ENCODE measurements at places on chromosomes 6 and 20. TPM values are rescaled to one million over a fixed set of nuclear protein-coding genes. Genes with fewer than 3 reads are reported as not detected.

- DNase-seq, result no peak
These were observed 381.8 kb downstream of the CENPW start for GRCh38 chr6:126721581-126722160.

- DNase-seq, result peak; percentile 34
These were observed 1514.1 kb upstream of the DEFB115 start for GRCh38 chr20:29743101-29743931.

- DNase-seq, result no peak
These were observed 641.6 kb downstream of the HACE1 start for GRCh38 chr6:104218116-104218515.

- no peak for DNase-seq
These were observed 22.9 kb downstream of the SPINT4 start for GRCh38 chr20:45745015-45745414.

DNA sequence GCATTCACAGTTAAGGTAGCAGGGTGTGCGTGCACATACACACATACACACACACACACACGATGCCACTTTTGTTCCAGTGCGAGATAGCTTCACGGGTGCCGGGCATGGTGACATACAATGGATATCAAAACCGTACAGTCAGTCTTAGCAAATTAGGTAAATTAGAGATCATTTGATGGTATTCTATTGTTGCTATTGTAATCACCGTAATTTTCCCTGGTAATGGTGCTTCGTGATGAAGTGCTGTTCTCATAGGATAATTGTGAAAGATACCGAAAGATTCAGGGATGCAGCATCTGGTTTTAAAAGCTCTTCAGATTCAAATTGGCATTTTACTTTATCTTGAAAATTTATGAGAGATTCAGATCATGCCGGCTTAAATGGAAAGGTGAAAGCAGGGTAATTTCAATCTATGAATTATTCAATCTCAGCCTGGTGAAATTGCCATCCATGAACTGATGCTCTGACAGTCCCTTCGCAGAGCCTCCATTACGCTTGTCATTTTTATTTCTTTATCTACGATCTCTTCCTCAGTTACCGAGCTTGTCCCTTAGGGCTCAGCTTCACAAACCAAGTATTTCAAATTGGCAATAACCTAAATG, 71.3 kb upstream of the SOX4 start:
- DNase-seq, result no peak

- no peak for DNase-seq
These were observed 326.6 kb downstream of the ZFAND3 start for GRCh38 chr6:38146021-38146733.

DNA sequence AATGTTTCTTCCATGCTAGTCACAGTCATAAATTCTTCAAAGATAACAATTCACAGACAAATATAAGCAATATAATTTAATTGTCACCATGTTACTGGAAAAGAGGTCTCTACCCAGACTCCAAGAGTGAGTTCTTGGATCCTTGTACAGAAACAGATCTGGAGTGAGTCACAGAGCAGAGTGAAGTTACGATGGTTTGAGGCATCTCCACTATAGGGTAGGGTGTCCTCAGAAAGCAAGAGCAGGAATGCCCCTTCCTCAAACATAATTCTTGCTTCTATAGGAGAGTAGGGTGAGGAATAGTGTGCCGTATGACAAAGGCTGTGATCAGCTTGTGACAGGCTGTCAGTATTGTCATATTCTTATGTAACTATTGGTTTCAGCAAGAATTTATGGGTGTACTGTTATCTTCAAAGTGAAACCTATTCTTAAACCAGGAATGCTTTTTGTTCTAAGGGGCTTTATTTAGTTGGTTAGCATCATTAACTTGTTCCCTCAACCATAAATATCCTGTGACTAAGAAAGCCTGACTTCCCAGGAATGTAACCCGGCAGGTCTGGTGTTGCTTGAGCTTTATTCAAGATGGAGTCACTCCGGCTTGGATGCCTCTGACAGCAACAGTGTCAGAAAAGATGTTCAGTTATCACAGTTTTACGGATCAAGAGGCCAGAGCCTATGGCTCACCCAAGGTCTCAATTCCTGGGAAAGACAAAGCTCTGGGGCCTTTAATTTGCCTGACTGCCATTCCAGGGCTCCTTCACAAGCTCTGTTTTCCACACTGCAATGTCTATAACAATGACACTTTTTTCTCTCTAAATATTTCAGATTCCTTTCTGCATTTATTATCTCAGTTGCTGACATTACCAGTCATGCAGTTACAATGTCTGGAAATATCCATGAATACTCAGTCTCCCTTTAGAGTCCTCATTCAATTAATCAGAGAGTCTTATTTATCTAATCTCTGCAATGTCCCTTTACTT, 298.6 kb downstream of the C6orf118 start:
- DNase-seq, result no peak

- DNase-seq, result peak; percentile 55
These were observed 8.3 kb downstream of the CCM2L start for GRCh38 chr20:32018269-32019155.

DNA sequence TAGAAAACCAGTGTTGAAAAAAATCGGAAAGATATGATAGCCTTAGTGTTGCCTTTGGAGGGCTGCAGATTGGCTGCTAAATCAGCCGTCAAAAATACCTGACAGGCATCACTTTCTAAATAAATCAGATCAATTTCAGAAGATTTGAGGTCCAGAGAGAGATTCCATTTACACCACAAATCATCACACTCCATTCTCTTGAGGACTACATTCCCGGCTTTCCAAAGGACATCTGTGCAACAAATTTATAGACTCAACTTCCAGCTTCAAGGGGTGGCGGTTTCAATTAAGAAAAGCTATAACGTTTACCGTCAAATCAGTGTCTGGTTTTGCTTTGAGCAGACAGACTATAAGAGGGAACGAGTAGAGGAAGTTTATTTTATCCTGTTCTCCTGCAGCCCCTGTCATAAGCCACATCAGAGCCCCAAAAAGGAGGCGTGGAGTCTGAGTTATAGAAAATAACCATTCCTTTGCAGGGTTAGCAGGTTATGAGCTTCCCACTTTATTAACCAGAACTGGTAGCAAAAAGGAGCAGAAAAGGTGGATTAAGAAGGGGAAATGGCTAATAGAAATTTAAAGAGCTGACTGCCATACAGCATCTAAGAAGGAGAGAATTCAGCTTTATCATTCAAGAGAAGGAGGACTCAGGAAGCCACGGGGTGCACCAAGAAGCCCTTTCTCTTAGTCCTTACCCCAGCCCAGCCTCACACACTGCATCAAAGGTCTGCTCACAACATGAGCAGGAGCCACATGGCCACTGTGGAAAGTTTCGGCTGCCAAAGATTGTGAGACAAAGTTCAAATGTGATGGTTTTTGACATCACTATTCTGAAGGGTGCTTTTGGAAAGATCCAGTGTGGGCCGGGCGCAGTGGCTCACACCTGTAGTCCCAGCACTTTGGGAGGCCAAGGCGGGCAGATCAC, 12.9 kb upstream of the UQCC2 start:
- DNase-seq, result no peak

- DNase-seq, result no peak
These were observed 29.2 kb downstream of the MBOAT1 start for GRCh38 chr6:20182926-20183521.

DNA sequence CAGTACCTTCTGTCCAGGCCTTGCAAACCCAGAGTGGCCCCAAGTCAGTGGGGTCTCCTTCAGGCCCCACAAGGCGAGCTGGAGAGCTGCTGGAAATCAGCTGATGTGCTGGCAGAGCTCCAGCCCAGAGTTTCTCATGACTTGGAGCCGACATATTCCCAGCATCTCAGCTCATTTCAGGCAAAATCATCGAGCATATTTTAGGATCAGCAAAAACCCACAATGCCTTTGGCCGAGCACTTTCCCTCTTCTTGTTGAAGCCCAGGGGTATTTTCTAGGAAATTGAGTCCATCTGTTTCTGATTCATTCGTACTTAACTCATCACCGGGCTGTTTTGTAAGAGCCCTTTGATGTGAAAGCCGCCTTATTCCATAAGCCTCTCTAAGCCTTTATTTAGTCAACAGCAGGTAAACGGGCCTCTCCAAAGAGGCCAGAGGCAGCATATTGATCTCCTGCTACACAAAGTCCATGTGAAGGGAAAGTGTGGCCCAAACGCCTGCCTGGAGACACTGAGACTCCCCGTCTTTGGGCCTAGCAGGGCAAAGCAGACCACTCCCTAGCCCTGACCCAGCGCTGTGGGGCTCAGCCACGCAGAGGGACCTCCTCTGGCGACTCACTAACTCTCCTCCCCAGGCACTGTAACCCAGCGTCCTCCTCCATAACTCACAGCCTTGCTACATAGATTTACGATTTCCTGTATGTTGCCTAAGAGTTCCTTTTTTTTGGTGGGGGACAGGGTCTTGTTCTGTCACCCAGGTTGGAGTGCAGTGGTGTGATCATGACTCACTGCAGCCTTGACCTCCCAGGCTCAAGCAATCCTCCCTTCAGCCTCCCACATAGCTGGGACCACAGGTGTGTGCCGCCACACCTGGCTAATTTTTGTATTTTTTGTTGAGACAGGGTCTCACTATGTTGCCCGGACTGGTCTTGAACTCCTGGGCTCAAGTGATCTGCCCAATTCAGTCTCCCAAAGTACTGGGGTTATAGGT, 12.1 kb upstream of the C20orf203 start:
- DNase-seq, result no peak

DNA sequence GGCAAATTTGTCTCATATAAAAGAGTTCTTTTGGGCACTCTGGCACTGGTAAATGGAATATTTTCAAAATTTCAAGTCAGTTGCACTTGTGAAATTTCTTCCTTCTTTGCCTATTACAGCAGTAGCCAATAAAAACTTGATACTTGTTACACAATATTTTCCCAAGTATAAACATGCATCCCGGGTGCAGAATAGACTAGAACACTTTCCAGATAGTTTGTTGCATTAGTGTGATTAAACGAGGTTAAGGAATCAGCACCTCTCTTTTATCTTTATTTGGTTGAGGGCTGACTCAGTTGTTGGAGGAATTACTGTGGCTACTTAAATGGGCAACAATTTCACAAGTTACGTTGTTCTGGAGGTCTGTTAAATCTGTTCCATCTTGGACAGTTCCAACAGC, 467.5 kb downstream of the CDKAL1 start:
- DNase-seq, result no peak

DNA sequence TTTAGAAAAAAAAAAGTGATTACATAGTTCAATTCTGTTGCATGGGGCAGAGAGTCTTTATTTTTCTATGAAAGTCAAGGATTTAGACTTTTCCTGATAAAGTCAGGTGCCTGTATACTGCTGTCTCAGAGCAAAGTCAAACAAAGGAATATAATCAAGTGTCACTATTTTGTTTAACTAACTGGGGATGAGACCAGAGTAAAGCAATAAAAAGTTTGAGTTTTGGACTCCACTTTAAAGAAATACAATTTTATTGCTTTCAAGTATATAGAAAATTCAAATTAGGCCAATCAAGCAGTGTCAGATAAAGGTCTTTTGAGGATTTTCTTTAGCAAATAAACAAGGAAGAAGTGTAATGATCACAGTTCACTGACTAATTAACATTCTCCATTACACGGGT, 48.7 kb upstream of the MYLIP start:
- DNase-seq, result no peak

- no peak for DNase-seq
These were observed 4.0 kb upstream of the OXT start for GRCh38 chr20:3067139-3068014.

DNA sequence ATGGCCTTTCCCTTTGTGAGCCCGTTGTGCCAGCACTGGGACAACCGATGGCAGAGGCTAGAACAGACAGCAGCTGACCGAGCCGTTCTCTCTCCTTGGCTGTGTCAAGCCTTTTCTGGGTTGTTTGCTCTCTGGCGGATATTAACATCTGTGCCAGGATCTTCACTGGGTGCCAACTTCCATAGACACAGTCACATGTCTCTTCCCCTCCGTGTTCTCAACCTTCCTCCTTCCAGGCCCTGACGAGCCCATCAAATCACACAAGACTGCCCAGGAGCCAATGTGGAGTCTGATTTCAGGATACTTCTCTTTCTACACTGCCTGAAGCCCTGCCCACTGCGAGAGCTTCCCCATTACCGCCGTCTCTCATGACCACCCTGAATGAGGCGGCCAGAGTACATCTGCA, 111.0 kb upstream of the RALGAPA2 start:
- DNase-seq, result no peak

- peak; percentile 58 for DNase-seq
These were observed 220.8 kb downstream of the TRDN start for GRCh38 chr6:123415844-123416468.

GRCh38 chr20:58361481-58362205, 27.4 kb upstream of the VAPB start:
- DNase-seq, result no peak

DNA sequence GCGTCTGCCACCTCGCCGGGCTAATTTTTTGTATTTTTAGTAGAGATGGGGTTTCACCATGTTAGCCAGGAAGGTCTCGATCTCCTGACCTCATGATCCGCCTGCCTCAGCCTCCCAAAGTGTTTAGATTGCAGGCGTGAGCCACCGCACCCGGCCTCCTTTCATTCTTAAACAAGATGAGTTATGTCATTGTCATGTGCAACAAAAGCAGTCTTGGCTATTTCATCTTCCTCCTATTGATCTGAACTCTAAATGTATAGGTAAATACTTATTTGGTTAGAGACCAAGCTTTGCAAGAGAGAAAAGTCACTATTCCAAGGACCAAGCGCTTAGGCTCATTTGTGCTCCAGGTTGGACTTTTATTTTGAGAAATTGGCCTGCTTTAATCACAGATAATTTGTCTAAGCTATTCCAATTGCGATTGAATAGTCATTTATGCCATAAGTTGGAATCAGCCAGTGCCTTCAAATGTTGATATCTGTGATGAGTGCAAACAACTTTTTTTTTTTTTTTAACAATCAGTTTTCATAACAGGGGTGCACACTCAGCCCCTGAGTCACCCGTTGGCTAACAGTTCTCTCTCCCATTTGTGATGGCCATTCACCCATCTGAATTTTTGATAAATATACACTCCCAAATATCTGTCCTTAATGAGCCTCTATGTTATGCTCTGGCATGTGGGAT, 167.3 kb downstream of the BCAS1 start:
- no peak for DNase-seq

DNA sequence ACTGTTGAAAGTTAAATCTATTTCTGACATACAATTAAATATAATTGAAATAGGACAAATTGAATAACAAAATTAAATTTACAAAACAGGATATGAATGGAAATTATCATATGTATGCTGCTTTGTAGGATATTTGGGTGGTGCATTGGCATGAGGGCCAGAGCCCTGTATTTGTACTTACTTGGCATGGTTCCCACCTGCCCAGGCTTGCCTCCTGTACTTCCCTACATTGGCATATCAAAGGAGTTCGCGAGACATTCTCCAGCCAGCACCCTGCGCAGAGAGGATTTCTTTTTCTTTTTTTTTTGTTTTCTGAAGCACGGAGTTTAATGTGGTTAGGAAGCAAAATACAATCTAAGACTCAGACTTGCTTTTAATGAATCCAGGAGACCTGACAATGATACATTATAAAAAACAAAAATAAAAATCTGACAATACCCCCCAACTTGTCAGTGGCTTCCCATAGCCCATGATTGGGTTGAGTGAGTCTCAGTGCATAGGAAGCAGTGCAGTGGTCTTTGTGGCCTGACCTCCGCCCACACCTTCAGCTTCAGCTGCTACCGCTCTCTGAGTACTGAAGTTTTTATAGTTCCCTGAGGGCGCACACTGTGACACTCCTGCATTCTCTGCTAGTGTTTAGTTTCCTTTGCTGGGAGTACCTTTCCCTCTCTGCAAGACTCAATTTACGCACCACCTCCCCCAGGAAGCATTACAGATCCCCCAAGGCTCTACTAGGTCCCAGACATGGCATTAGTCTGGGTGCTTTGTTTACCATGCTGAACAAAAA, 440.8 kb downstream of the UTRN start:
- DNase-seq, result peak; percentile 84

SIGLEC1 gene
- total RNA-seq, result not detected

MOG gene
- total RNA-seq, result not detected

ZSCAN26 gene
- total RNA-seq, result 11.7 TPM

RIOK1 gene
- 26.1 TPM for total RNA-seq

BTNL2 gene
- total RNA-seq, result not detected

PAK5 gene
- not detected for total RNA-seq

SNHG17 gene
- total RNA-seq, result 123 TPM

Data from activated CD8-positive, alpha-beta memory T cell treated with anti-CD3 and anti-CD28 coated beads, Interleukin-2, amount 10 ng/mL, durations not matched to agents 7 days and 5 days (primary cell).